DMS79 treated with DMSO at 0.1 percent for 48 hours (cell line): ENCODE measurements at places on chromosomes 2 and 18.

DNA sequence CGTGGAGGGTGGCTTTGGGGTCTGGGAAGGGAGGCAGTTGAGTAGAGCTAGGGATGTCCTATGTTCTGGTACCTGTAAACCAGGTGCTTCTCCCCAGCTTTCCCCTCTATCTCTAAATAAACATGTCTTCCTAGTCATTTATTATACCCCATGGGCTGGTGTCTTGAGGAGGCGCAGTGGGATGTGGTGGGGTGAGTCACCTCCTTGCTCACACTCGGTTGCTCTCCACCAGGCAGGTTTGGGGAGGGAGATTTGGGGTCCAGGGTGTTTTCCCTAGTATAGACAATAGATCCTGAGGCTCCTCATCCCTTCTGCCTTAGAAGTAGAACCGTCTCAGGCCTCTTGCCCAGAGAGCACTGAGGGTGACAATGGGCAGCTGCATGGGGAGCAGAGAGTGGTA is 5.1 kb downstream of the PSD4 start:
- DNase-seq: no peak

DNA sequence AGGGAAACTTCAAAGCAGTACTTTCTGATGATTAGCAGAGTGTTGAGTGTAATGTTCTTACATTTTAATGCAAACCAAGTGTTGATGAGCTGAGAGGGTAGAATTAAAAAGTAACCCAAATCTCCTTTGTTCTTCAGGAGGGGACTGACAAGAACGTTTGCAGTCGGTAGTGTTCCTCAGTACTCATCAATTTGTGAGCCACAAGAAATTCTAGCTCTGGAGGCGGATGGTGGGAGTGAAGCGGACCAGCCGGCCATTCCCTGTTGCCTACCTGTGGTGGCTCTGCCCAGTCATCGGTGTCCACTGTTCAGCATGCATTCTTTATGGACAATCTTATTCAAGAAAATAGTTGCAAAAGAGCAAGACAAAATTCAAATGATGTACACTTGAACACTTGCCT is 438.6 kb upstream of the POU3F3 start:
- DNase-seq: no peak

- DNase-seq: no peak
Measured at GRCh38 chr2:105418522-105418921, 19.7 kb upstream of the FHL2 start.

GRCh38 chr2:143463719-143464118 is 334.5 kb downstream of the ARHGAP15 start:
- no peak for DNase-seq

GRCh38 chr2:112777036-112777435 is 7.3 kb downstream of the IL1A start:
- no peak for DNase-seq

- peak; percentile 65 for DNase-seq
Measured at GRCh38 chr2:70328921-70329561, 27.2 kb upstream of the FAM136A start.

DNA sequence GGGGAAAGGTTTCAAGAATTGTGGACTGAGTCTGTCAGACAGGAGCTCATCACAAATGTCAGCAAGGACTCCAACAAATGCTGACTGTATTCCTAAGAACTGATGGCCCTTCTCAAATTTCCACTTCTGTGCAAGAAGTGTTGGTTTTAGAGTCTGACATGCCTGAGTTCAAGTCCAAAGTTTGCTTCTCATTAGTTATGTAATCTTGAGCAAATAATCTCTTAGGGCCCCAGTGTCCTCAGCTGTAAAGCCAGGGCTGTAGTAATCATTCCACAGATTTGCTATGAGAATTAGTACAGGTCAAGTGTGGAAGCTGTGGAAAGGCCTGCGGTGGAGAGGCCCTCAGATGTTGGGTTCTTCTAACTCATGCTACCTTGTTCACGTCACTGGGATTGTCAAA is 23.9 kb downstream of the MEP1B start:
- peak; percentile 64 for DNase-seq

DNA sequence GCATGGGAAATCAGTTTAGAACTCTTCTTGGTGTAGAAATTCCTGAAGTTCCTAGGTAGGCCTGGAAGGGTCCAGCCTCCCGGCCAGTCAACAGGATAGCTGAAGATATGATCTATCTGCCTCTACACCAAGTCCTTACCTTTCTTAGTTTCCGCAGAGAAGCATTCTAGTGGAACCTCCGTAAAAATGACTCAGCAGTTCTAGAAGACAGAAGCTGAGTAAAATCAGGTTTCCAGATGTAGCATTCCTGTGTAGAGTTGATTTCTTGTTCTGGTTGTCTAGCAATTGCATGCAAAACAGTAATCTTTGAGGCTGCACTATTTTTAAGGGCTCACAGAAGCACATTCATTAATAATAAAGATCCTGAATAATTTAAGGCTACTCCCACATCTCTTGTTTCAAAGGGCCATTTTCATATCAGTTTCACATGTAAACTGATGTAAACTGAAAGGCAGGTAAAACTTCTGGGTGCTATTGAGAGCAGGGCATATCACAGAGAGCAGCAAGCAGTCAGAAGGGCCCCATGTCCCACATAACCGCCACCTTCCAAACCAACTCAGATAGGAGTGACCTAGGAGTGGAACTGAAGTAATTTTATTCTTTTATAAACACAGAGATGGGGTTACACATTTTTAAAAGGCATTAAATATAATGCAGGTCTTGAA is 3.2 kb upstream of the DYTN start:
- DNase-seq: no peak

GRCh38 chr2:96877042-96877451 is 7.2 kb upstream of the SEMA4C start:
- DNase-seq: no peak

- DNase-seq: no peak
Measured at GRCh38 chr2:12169721-12170120, 423.3 kb downstream of the LPIN1 start.

GRCh38 chr2:209383212-209383611 is 40.6 kb upstream of the MAP2 start:
- DNase-seq: no peak
